Neural crest cell (in vitro differentiated cells): ENCODE measurements at places on chromosomes 7 and 10. TPM values are rescaled to one million over a fixed set of nuclear protein-coding genes. Genes with fewer than 3 reads are reported as not detected.

The NKX1-2 gene
- total RNA-seq, result not detected in 2 replicates

The ITPRID1 gene
- total RNA-seq, result not detected in 2 replicates

The BMPR1A gene
- 77.9 and 78.6 TPM in 2 replicates for total RNA-seq

The CD36 gene
- 0.23 and 0.40 TPM in 2 replicates for total RNA-seq

The SLC29A4 gene
- total RNA-seq, result 32.5 and 40.0 TPM in 2 replicates

The TAS2R4 gene
- total RNA-seq, result 1.1 and 1.6 TPM in 2 replicates

The DYNC1I1 gene
- 0.71 and 0.79 TPM in 2 replicates for total RNA-seq

The AP4M1 gene
- total RNA-seq, result 22.6 and 23.6 TPM in 2 replicates

The TFPI2 gene
- 0.84 and 0.86 TPM in 2 replicates for total RNA-seq

The DLX6 gene
- total RNA-seq, result 0.26 and 0.32 TPM in 2 replicates

The PTPRZ1 gene
- total RNA-seq, result 202 and 207 TPM in 2 replicates

The SORCS1 gene
- 8.2 and 9.1 TPM in 2 replicates for total RNA-seq

The OR2A42 gene
- total RNA-seq, result 0.14 TPM in 1 of 2 replicates, not detected in the other

The GATA3 gene
- 0.35 and 0.39 TPM in 2 replicates for total RNA-seq

The EPO gene
- total RNA-seq, result 0.23 and 0.30 TPM in 2 replicates

The CCDC146 gene
- total RNA-seq, result 3.2 and 6.4 TPM in 2 replicates

The ADCY1 gene
- total RNA-seq, result 13.7 and 14.2 TPM in 2 replicates

The LEP gene
- total RNA-seq, result not detected in 2 replicates

The NUTM2A gene
- total RNA-seq, result 3.0 and 3.7 TPM in 2 replicates

The FAM204A gene
- 74.7 and 78.3 TPM in 2 replicates for total RNA-seq

The DRGX gene
- 0.18 and 0.19 TPM in 2 replicates for total RNA-seq

The CALML3 gene
- not detected in 2 replicates for total RNA-seq

The PDZD8 gene
- 30.6 and 31.8 TPM in 2 replicates for total RNA-seq

The SFRP5 gene
- total RNA-seq, result not detected in 2 replicates

The HOXA9 gene
- total RNA-seq, result 9.0 and 10.0 TPM in 2 replicates

The VWC2 gene
- 0.02 TPM in 1 of 2 replicates, not detected in the other for total RNA-seq

The CALCR gene
- 0.07 TPM in 1 of 2 replicates, not detected in the other for total RNA-seq
